ENCODE measurements at places on chromosomes 6 and 20. TPM values are rescaled to one million over a fixed set of nuclear protein-coding genes. Genes with fewer than 3 reads are reported as not detected.
A peak's percentile ranks its signal among the peaks of the same experiment; 100 is the strongest.

SRMS gene
- total RNA-seq = not detected

DNA sequence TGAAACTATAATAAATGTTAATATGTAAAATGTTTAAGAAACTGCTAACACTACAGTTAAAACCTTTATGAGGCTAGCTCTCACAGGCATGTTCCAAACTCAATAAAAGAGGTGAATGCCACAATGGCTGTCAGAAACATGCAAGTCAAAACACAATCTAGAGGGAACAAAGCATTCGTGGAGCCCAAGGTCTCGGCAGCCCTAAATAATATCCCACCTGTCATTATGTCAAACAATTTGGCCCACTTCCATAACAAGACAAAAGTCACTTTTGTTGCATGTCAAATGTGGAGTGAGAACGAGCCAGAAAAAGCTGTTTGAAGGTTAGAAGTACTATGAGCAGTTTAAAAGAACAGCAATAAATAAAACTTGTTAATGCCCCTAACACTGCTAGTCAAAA, 181.9 kb downstream of the GMDS start:
- no peak for DNase-seq
- H3K27me3 ChIP-seq = no peaks in the 10 kb centered on the region
- no peaks in the 10 kb centered on the region for H3K4me1 ChIP-seq
- no peak overlapping the region for H3K27ac ChIP-seq

- peak within 1 kb of the TSS; percentile 62 for H3K4me3 ChIP-seq
- no peaks in the 10 kb centered on the region for H3K36me3 ChIP-seq
Observed at GRCh38 chr6:21593412-21593926, at the start of gene SOX4. Gene SOX4 (plus strand): TSS chr6:21593751. CDS start chr6:21594535, 784 bp downstream.

GRCh38 chr6:109695468-109695867, 4.4 kb downstream of the FIG4 start:
- peaks cover 7% of the 10 kb centered on the region for H3K4me1 ChIP-seq
- DNase-seq = no peak
- H3K36me3 ChIP-seq = peaks cover 3% of the 10 kb centered on the region

ZNF334 gene
- total RNA-seq = 0.28 TPM

MMP24 gene
- total RNA-seq = not detected

DNA sequence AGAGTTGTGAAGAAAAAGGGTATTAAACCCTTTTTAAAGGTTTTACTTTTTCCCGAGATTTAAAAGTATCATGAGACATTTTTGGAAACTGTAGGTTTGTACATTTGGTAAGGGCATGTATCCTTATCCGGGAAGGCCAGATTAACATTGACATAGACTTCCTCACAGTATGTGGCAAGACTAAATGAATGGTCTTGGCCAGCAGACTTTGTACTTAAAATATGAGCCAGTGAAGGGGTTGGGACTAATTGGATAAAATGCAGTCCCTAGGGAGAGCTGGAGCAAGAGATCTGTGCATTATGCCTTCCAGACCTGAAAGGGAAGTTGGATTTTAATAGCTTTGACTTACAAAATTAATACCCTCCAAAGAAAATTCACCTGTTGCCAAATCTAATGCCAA, 60.4 kb upstream of the CCN2 start:
- DNase-seq = no peak
- no peaks in the 10 kb centered on the region for H3K27me3 ChIP-seq
- no peaks in the 10 kb centered on the region for H3K36me3 ChIP-seq
- H3K27ac ChIP-seq = no peak overlapping the region

DNA sequence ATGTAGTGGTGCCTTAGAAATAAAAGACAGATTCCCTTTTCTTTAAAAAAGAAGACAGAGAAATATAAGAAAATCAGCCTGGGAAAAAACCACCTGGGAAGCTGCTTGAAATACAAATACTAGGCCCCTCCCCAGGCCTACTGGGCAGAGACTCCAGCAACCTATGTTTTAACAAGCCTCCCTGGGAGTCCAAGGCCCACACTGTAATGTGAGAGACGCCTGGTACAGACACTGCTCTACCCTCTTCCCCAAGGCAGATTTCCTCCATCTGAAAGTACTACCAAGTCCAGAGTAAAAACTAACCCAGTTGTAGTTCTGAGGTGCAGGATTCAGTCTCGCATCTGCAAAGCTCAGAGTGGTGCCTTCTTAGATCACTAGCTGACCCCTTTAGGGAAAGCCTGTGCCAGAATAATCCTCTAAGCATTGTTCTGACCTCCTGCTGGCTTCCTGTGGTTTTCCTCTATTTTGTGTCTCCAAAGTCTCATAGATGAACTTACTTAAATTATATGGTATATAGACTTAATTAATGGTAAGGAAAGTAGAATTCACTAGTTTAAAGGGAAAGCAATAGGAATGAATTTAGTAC, 270.2 kb upstream of the SLC35B3 start:
- H3K27me3 ChIP-seq = no peaks in the 10 kb centered on the region
- no peaks in the 10 kb centered on the region for H3K4me1 ChIP-seq
- no peak for DNase-seq
- no peak overlapping the region for H3K27ac ChIP-seq
- no peak overlapping the region for H3K4me3 ChIP-seq

BPIFB2 gene
- not detected for total RNA-seq

DNA sequence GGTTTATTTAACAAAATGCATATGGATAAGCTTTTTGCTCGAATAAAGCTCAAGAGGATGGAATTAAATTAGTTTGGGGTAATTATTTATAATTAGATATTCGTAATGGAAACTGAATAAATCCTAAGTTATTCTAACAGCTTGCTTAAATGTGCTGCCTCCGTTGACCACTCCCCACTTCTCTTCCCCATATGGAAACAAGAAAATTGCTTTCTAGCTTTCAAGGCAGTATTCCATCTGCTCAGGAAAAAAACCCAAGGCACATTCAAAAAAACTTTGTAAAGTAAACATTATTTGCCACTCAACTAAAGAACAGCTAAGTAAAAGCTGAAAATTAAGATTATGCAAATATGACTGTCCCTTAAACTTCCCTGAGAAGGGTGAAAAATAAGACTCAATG, 369.2 kb downstream of the HAO1 start:
- DNase-seq = no peak
- no peaks in the 10 kb centered on the region for H3K27me3 ChIP-seq
- H3K36me3 ChIP-seq = no peaks in the 10 kb centered on the region
- no peaks in the 10 kb centered on the region for H3K4me1 ChIP-seq
- no peak overlapping the region for H3K4me3 ChIP-seq

DNA sequence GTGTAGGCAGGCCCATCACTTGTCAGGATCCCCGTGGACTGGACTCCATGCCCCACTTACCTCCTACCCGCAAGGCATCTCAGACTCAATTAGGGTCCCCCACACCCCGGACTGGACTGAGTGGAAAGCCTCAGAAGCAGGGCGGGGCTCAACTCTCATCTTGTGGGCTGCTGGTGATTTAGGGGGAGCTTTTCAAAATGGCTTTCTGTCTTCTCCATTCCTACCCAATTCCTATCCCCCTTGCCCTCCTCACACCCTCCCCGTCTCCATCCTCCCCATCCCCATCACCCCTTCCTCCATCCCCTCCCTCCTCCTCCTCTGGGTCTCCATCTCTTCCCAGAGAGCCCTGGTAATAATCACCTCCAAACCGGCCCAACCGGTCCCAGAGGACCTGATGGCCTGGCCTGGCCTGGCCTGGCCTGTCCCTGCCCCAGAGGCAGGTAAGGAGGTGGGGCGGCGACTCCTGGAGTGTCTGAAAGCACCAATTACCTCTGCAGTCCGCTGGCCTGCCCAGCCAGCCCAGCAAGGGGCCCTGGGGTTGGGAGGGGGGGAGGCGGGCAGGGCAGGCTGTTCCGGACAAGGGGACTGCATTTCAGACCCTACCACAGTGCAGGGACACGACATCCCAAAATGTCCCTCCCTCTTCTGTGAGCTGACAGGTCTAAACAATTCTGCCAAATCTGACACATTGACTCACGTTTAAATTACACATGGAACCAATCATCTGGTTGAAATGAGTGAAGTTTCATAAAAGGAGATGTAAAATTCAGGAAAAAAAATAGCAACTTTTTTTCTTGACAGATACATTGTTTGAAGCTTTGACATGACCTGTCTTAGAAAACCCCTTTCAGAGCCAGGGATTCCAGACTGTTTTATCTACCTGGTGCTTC, 24.8 kb downstream of the MAFB start:
- no peaks in the 10 kb centered on the region for H3K36me3 ChIP-seq
- H3K4me3 ChIP-seq = no peak overlapping the region
- H3K4me1 ChIP-seq = no peaks in the 10 kb centered on the region
- H3K27ac ChIP-seq = no peak overlapping the region
- no peak for DNase-seq
- H3K27me3 ChIP-seq = no peaks in the 10 kb centered on the region

SLA2 gene
- 21.3 TPM for total RNA-seq

DNA sequence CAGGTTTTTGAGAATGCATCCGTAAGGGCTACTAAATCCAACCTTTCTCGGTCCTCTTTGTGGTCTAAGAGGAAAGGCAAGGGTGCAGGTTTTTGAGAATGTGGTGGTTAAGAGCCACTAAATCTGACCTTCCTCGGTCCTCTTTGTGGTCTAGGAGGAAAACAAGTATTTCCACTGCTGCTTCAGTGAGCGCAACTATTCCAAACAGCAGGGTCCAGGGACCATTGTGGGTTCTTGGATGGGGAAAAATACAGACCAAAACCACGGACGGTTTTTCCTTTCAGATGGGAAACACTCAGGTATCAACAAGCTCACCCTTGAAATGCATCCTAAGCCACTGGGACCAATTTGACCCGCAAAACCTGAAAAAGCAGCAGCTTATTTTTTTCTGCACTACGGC, 21.9 kb downstream of the BTBD9 start:
- H3K27me3 ChIP-seq = no peaks in the 10 kb centered on the region
- H3K4me1 ChIP-seq = no peaks in the 10 kb centered on the region
- no peaks in the 10 kb centered on the region for H3K36me3 ChIP-seq

- H3K27ac ChIP-seq = no peak overlapping the region
- no peaks in the 10 kb centered on the region for H3K27me3 ChIP-seq
- DNase-seq = no peak
- H3K4me3 ChIP-seq = no peak overlapping the region
Observed at GRCh38 chr6:25180630-25181349, 98.4 kb upstream of the CARMIL1 start.

EIF6 gene
- total RNA-seq = 24.9 TPM

CLIC5 gene
- 2.5 TPM for total RNA-seq

DNA sequence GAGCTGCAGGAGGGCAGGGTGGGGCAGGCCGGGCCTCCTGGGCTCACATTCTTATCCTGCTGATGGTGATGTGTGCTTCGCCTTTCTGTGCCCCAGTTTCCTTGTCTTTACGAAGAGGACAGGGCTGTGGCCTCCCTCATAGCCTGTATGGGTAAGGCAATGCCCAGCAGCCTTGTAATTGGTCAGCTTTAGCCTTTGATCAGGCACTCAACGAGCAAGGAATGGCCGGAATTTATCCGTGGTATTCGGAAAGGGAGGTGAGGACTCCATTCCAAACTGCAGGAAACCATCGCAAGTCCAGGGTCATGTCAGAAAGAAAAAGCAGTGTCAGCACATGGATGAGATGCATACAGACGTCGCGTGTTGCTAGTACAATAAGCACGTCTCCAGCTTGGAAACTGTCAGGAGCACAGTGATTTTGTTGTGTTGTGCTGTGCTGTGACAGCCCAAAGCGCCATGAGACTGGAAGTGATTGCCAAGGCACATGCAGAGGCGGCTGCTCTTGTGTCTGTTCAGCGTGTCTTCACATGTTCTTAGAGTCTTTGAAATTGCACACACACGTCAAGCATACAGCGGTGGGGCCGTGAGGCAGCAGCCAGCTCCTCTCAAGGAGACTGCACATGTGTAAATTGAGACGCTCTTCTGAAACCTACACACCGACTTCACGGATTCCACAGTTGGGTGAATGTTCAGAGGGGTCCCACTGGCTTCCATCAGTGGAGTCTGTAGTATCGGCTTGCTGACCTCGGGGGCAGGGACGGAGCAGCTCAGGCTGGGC, 6.2 kb downstream of the SS18L1 start:
- H3K27me3 ChIP-seq = no peaks in the 10 kb centered on the region
- H3K27ac ChIP-seq = no peak overlapping the region
- no peak for DNase-seq
- H3K36me3 ChIP-seq = peaks cover 14% of the 10 kb centered on the region

TRPC4AP gene
- total RNA-seq = 56.3 TPM

GRCh38 chr6:12419631-12420272, 129.6 kb downstream of the EDN1 start:
- H3K27me3 ChIP-seq = no peaks in the 10 kb centered on the region
- no peak overlapping the region for H3K4me3 ChIP-seq
- H3K4me1 ChIP-seq = no peaks in the 10 kb centered on the region
- no peak for DNase-seq
- no peaks in the 10 kb centered on the region for H3K36me3 ChIP-seq
- no peak overlapping the region for H3K27ac ChIP-seq

DEFB124 gene
- not detected for total RNA-seq

GRCh38 chr6:112036088-112036637, 17.7 kb upstream of the CCN6 start:
- H3K36me3 ChIP-seq = no peaks in the 10 kb centered on the region
- no peak overlapping the region for H3K27ac ChIP-seq
- no peak for DNase-seq
- no peaks in the 10 kb centered on the region for H3K27me3 ChIP-seq
- no peak overlapping the region for H3K4me3 ChIP-seq
- H3K4me1 ChIP-seq = peaks cover 29% of the 10 kb centered on the region

GRCh38 chr20:14303106-14303505, 34.3 kb downstream of the FLRT3 start:
- H3K4me3 ChIP-seq = no peak overlapping the region
- H3K27ac ChIP-seq = no peak overlapping the region
- no peaks in the 10 kb centered on the region for H3K4me1 ChIP-seq
- H3K36me3 ChIP-seq = no peaks in the 10 kb centered on the region
- H3K27me3 ChIP-seq = no peaks in the 10 kb centered on the region

DNA sequence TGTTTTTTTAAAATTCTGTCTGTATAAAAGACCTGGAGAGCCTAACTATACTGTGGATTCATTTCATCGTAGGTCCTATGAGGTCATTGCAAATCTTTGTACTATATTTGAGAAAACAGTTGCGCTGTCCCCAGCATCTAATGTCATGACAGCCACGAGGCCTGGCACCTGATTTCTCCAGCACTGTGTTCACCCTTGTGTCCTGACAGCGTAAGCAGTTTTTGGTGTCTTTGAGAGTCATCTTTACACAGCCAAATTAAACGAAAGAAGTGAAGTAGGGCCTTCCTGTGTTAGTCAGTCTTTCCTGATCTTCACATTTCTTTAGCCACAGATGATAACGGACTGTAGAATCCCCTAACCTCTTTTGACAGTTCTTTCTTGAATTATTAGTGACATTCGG, 70.6 kb upstream of the PHACTR2 start:
- no peaks in the 10 kb centered on the region for H3K4me1 ChIP-seq
- no peak overlapping the region for H3K4me3 ChIP-seq
- no peaks in the 10 kb centered on the region for H3K36me3 ChIP-seq
- no peaks in the 10 kb centered on the region for H3K27me3 ChIP-seq

GRCh38 chr6:137543114-137543513, 48.9 kb upstream of the OLIG3 start:
- H3K27me3 ChIP-seq = no peaks in the 10 kb centered on the region
- no peak overlapping the region for H3K4me3 ChIP-seq
- H3K27ac ChIP-seq = no peak overlapping the region
- DNase-seq = no peak
- H3K36me3 ChIP-seq = no peaks in the 10 kb centered on the region
